Muscle of back (tissue), 13 donors: ENCODE measurements at places on chromosomes 4 and X.

- peak; percentile 75 for DNase-seq
Measured at GRCh38 chrX:13028871-13029636, 15.4 kb downstream of the FAM9C start.

- peak; percentile 81 for DNase-seq
Measured at GRCh38 chr4:1693131-1693896, 9.2 kb upstream of the FAM53A start.

- no peak for DNase-seq
Measured at GRCh38 chr4:73839071-73839470, 2.6 kb downstream of the CXCL6 start.

GRCh38 chrX:122119361-122119760 is 1064.7 kb upstream of the GRIA3 start:
- no peak for DNase-seq

DNA sequence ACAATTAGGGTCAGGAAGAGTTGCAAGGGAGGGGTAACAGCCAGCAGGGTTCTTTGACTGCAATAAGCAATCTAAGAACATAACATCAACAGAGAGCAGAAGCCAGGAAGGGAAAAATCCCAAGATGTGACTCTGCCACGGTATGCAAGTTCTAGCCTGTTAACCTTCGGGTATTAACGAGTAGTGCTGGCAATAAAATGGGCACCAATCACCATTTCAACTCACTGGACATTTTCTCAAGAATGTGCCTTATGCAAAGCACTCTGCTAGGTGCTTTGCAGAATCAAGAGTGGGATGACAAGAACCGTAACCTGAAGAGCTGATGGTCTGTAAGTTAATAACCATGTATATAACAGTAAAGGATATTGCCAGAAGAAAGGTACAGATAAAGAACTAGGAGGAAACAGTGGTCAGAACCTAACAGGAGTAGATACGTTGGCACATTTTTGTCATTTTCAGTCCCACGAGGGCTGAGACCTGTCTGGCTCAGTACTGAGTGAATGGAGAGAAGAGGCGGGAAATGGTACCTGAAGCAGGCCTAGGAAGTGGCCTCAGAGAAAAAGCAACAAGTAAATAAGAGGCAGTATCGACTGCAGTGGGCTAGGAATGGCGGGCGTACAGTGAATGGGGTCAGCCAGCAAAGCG is 2.7 kb downstream of the ELOVL6 start:
- DNase-seq: no peak

DNA sequence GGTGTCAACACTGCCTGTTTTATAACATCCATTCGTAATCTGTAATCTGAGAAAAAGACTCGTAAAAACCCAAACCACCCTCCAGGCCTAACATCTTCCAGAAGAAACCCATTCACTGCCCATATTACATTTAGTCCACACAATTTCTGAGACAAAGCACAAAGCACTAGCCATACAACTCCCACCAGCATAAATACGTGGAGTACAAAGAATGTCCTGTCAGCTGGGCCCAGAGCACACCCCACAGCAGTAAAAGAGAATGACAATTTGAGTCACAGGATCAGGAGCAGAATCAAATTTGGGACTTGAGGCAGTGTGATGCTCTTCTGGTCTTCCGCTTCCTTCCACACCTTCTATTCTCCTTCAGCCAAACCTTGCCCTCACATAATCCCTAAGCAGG is 6.8 kb downstream of the MECP2 start:
- DNase-seq: no peak

GRCh38 chr4:163588532-163588931 is 94.0 kb downstream of the TMA16 start:
- no peak for DNase-seq

GRCh38 chrX:149652232-149652981 is 20.8 kb upstream of the TMEM185A start:
- no peak for DNase-seq

- no peak for DNase-seq
Measured at GRCh38 chr4:147560625-147561024, 56.6 kb upstream of the TMEM184C start.

DNA sequence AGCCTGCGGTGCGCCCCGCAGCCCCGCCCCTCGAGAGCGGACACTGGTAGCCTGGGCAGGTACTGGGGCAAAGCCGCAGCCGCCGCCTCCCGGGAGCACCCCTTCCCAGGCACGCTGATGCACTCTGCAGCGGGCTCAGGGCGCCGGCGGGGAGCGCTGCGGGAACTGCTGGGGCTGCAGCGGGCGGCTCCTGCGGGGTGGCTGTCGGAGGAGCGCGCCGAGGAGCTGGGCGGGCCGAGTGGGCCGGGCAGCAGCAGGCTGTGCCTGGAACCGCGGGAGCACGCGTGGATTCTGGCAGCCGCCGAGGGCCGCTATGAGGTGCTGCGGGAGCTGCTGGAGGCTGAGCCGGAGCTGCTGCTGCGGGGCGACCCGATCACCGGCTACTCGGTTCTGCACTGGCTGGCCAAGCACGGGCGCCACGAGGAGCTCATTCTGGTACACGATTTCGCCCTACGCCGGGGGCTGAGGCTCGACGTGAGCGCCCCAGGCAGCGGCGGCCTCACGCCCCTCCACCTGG is 401 bp downstream of the SOWAHD start:
- no peak for DNase-seq

DNA sequence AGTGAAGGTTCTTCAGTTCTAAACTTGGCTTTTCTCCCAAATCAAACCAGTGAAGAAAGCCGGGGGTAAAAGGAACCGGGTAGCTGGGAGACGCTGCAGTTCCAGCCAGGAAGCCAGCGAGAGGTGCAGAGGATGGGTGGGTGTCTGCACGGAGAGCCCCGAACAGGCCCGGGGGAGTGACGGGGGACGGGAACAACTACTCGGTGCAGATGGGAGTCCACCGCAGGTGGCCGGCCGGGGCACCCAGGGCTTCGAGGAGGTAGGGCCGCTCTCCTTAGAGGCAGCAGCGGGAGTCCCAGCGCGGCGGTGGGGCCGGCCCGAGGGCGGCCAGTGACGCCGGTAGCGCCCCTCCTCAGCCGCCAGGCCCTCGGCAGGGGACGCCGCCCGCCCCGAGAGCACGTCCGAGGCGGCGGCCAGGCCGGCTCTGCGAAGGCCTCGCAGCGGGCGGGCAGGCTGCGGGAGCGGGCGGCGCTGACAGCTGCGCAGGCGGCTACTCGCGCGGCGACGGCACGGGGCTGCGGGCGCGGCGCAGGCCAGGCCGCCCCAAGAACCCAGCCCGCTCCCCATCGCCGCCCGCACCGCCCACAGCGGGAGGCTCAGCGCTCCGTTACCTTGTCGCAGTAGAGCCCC is 449 bp downstream of the FBXL5 start:
- DNase-seq: no peak

DNA sequence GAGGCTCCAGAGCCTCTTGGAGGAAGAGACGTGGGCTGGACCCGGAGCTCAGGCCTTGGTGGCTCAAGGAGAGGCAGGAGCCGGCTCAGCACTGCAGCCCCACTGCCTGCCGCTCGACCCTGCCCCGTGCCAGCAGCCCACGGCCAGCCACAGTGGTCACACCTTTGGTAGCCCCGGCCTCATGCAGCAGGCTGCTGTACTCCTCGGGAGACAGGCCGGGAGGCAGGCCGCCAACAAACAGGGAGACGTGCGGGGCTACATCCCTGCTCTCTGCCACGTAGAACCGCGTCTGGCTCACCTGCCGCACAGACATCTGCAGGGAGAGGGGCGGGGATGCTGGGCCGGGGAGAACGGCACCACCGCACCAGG is 7.6 kb downstream of the DGKQ start:
- DNase-seq: no peak

- DNase-seq: peak; percentile 8
Measured at GRCh38 chr4:67465032-67465762, 80.1 kb downstream of the CENPC start.

DNA sequence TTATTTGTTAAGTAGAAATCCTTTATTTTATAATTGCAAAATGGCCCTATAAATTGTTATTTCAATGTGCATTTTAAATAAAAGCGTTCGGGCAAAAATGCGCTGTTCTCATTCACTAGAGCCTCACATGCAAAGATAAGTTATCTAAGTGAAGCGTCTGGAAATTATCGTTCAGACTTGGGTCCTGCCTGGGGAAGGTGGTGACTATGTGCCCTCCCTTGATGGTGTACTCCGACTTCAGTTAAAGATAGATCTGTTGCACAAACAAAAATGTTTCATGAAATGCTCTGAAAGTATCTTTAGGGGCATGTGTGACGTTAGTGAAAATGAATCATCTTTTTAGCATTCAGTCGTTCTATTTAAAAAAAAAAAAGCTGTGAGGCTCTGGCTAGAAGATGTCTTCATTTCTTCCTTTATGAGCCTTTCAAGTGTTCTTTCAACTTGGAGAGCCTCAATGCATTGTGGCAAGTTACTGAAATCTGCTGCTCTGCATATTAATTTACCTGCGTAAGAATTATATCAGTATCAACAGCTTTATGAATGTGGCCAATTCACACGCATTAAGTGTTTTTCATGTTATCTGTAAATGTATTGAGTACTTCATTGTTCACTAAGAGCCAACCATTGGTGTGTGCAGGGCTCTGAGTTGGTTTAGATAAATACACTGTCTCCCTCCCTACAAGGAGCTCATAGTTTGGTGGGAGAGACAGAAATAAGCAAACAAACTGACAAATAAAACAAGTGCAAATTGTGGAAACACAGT is 83.0 kb downstream of the AFF1 start:
- DNase-seq: no peak

GRCh38 chr4:6727081-6727942 is 11.3 kb downstream of the BLOC1S4 start:
- no peak for DNase-seq

- no peak for DNase-seq
Measured at GRCh38 chr4:2722033-2722432, 34.1 kb downstream of the TNIP2 start.

GRCh38 chrX:147900349-147900748 is 11.4 kb upstream of the FMR1 start:
- no peak for DNase-seq

GRCh38 chrX:130296743-130297142 is 28.0 kb upstream of the ZNF280C start:
- DNase-seq: no peak

DNA sequence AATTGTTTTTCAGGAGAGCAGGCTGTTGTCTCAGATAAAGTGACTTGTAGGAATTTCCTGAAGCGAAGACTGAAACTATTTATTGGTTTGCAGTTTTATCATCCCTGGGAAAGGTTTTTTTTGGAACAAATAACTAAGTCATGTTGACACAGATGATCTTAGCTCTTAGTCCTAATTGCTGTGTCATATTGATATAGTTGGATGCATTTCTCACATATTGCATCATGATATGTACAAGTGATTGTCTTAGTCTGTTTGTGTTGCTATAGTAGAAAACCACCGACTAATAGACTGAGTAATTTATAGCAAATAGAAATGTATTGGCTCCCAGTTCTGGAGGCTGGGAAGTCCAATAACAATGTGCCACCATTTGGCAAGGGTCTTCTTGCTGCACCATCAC is 397.5 kb upstream of the PPP1R2C start:
- DNase-seq: no peak

DNA sequence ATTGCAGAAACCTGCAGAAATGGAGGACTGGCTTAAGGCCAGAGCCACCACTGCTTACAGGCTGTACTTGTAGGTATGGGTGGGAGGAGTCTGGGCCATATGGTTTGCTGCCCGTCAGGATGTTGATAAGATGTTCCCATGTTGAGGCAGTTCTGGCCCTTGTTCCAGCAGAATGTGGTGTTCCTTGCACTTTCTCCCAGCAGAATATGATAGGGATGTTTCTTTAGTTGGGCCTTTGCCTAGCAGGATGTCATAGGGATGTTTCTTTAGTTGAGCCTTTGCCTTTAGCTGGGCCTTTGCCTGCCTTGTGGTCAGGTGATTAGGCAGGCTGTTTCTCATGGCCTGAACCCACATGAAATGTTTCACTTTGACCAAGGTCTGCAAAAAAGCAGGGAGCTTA is 139.1 kb upstream of the PAQR3 start:
- DNase-seq: no peak

DNA sequence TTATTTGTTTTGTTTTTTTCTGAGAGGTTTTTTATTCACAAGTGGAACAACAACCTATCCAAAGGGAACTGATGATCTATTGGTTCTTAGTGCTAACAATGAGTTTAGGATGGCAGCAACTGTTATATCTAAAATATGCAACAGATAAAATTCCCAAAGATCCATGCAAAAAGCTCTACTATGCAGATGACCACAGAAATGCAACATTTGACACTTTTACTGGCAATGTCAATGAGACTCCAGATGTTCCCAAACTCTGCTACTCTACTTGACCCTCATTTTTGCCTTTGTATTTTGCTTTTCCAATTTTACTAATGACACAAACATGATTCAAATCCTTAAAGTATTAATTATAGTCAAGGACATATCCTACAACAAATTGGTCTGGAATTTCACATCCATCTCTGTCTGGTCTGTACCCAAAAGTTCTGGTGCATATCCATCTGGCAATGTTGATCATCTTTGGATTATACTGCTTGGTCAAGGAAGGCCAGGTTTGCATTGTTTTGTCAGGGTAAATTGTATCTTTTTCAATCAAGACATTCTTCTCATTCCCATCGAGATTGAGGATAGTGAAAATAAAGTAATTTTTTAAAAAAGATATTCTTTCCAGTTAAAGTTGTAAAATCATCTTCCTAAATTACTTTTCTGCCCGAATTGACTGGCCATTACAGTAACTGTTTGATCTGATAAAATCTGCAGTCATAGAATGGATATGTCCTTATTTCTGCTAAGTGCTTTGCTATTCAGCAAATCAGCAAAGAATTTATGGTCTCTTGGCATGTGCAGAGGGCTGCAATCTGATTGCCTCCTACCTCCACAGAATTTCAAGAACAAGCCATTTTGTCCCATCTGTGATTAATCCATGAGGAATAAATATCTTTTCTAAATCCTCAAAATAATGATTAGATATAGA is 73.6 kb downstream of the FGFBP1 start:
- DNase-seq: no peak

GRCh38 chr4:152039023-152039481 is 278.2 kb upstream of the GATB start:
- no peak for DNase-seq

DNA sequence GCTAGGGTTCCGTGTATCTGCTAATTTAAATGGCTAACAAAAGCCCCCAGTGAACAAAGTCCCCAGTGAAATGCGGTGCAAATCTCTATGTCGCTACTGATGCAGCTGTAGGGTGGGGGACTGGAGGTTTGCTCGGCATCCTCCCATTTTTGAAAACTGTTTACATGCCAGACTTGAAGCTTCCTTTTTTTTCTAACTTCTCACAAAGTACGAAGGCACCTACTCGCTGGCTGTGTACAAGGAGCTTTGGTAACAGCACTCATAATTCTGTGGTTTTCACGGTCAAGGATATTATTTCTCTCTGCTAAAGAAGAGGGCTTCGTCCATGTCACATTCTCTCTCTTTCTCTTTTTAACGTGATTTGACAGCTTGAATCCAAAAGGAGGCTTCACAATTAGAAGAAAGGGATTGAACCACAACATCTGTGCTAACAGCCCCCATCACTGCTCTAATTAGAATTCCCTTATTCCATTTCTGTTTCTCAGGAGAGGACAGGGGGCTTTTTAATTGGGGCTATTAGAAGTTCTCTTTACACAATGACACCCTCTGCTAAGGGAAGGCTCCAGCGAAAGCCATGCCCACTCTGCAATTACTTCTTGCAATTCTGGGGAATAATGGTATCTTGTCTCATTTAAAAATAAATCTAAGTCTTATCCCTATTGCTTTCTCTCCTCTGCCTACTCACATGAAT is 46.7 kb downstream of the TMEM156 start:
- no peak for DNase-seq

- no peak for DNase-seq
Measured at GRCh38 chrX:79477691-79478090, 110.6 kb upstream of the ITM2A start.
